ENCODE measurements at places on chromosomes 13 and 19.

- DNase-seq = no peak
Measured at GRCh38 chr13:92143766-92144165, 745.3 kb downstream of the GPC5 start.

- no peak for DNase-seq
Measured at GRCh38 chr19:9528757-9529336, 9.6 kb downstream of the ZNF426 start.

DNA sequence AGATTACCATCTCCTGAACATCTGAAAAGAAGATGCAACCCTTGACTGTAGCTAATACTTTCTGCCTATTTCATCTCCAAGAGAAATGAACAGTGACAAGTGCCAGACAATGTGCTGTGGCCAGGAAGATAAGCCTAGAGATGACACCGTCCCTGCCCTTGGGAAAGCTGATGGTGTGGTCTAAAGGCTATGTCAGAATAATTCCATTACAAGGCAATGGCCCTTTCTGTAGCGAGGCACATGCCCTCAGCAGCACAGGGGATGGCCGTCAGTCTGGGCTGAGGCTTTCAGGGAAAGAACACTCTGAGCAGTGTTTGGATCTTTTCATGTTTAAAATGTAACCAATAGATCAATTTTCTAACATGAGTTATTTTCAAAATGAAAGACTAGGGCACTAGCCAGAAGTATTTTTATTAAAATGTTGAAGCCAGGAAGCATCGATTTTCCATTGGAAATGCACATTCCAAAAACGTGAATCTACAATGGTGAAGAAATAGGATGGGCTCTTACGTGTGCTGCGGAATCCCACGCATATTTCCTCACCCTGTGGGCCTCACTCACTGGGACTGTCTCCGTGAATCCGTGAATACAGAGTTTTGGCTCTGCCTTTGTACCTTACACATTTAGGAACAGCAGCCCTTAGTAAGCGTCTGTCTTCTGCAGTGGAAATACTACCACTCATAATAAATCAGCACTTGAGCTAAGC, 22.0 kb downstream of the COL4A1 start:
- DNase-seq = no peak

- no peak for DNase-seq
Measured at GRCh38 chr19:633786-634639, 676 bp upstream of the POLRMT start.

GRCh38 chr19:5091684-5092480, 123.0 kb downstream of the KDM4B start:
- DNase-seq = no peak

GRCh38 chr19:55041627-55042343, 3.7 kb upstream of the GP6 start:
- no peak for DNase-seq

DNA sequence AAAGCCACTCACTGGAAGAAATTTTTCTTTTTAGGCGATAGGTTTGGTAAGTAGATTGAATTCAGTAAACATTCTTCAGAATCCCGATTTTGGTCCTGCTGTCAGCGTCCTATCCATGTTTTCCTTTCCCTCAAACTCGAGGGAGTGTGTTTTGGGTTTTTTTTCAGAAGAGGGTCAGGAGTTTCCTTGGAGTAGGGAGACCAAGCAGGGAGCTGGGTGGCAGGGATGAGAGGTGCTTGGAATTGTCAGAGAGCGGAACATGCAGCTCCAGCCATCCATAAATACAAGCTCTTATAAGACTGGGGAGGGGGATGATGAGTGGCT, 1.6 kb upstream of the PCDH8 start:
- DNase-seq = no peak

DNA sequence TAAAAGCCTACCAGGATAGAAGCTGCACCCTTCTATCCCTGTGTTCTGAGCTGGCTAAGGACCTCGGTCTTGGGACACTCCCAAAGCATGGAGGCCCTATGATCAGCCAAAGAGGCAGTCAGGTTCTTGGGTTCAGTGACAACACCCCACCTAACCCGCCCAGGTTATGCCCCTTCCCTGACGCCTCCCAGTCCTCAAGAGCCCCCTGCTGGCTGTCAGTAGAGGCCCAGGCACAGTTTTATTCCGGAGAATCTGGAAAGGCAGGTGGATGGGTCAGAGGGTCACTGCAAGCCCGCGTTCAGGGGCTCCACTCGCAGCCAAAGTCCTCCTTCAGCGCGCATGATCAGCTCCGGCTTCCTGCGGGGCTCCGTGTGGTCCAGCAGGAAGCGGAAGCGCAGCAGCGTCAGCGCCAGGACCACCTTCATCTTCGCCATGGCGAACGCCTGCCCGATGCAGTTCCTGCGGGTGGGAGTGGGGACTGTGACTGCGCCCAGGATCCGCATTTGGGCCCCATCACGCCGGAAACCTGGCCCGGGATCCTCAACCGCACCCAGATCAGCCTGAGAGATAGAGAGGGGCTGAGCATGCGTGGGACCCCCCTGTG, 22.3 kb downstream of the OR10H3 start:
- DNase-seq = peak; percentile 30

DNA sequence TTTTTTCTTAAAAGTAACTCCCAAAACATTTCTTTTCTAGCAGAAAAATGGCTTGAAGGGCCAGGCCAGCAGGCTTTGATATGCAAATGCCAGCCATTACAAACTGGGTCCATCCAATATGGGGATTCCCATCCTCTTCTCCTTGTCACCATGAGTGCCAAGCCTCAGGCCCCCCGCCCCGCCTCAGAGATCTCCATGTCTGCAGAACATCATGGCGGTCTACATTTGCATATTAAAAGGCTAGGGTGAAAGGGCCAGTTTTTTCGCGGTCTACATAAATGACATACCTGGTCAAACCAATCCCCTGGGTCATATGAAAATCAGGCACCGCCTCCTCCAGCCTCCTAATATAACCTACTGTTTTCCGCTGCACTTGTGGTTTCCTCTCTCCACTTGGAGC, 1327.6 kb downstream of the UQCRFS1 start:
- no peak for DNase-seq

GRCh38 chr19:4328243-4328990, 10.2 kb downstream of the STAP2 start:
- DNase-seq = peak; percentile 96

DNA sequence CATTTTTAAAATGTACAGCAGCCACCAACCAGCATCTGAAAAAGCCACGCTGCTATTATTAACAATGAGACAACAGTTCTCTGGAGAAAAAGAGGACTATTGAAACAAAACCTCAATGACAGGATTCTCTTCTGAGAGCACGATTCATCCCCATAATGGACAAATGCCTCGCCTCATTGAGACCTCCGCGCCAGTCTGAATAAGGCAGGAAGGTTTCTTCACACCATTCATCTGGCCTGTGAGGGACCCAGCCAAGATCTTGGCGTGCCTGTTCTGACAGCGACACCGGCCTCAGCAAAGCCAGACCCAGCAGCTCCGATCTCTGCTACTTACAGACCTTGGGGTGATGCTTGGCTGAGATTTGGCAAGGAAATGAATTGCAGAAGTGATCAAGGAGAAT, 14.8 kb downstream of the SMIM7 start:
- DNase-seq = no peak

GRCh38 chr19:49151267-49152118, 3.7 kb downstream of the HRC start:
- DNase-seq = peak; percentile 98

- DNase-seq = peak; percentile 64
Measured at GRCh38 chr19:11382898-11383705, 1.0 kb downstream of the EPOR start.

DNA sequence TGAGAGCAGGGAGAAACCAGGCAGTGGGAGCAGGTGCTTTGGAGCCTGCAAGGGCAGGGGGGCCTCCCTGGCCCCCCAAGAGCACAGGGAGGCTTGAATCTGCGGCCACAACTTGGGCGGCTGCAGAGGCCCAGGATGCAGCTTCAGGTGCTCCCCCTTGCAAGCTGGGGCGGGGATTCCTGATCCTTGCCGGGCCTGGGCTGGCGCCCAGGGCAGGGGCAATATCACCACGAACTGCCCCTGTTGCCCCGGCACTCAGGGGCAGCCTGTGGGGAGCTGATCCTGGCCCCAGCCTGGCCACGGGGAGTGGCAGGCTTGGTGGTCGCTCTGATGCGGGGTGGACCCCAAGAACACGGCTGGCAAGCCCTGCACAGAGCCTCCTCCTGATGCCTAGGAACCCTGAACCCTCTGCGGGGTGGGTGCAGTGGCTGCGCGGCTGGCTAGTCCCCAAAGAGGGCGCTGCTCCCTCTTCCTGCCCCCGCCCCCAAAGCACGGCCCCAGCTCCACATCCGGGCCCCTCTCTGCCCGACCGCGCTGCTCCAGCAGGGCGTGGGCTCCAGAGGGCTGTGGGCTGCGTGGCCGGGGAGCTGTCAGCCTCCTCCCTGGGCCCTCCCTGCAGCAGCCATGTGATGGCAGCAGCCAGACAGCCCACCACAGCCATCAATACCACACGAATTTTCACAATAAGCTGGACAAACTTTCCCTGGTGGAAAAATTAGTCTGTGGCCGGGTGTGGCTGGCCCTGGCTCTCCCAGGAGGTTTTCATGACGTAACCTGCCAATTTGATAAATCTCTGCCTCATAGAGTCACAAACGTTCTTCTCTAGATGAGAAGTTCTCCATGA, 21.0 kb downstream of the TNFSF9 start:
- peak; percentile 35 for DNase-seq

DNA sequence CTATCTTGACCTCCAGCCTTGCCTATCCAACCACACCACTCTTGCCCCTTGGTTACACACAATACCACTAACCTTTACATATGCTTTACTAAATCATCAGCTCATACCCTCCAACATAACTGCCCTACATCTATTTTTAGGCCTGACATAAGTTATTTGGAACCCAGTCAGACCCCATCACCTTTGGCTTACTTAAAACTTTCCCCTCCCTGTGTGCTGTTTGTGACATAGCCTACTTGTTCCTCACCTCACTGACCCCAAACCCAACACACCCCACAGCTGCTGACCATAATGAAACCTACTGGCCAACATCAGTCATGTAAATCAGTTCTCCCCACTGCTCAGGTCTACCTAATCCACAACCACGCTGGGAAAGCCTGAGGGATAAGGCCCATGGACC, 4.9 kb downstream of the ZNF266 start:
- DNase-seq = no peak

DNA sequence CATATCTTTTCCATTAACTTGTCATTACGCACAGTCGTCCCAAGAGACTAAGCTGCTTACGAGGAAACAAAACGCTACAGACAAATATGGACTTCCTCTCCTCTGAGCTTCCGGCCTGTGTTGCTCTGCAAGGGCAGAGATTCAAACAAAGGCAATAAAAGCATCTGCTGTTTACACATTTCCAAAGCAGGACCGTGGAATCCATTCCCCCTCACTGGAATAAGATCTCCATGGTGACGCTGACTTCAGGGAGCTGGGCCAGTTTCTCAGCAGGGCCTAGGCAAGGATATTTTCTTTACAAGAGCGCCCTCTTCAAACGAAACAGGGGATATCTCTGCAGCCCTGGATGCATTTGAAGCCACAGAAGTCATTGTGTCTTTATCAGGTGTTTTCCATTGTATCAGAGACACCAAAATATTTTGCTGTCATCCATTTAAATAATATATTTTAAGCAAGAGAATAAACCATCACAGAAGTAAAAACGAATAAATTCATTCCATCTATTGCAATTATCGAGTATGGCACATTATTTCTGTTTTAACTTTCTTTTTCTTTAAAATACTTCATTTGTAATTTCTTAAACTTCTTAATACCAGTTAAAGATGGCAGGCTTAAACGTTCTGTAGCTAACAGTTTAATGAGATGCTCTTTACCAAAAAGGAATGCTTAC, 177.5 kb downstream of the DCLK1 start:
- DNase-seq = peak; percentile 49

DNA sequence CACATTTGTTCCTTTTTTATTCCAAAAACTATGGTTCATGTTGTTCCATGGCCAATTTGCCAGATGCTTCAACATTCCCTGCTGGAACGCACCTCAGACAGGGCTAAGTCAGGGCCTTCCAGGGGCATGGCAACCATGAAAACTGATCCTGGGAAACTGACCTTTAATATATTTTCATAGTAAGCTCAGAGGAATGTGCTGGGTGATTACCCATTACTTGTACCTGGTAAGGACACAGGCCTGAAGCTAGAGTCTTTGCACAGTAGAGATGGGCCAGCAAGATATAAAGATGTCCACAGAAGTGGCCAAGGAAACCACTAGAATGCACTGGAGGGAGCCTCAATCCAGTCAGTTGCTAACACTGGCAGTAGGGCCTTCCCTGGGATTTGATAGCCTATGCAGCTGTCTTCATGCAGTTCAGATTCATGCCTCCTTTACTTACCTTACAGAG, 353.1 kb downstream of the ENOX1 start:
- DNase-seq = no peak

- DNase-seq = no peak
Measured at GRCh38 chr13:112867301-112867711, 101.7 kb upstream of the MCF2L start.

GRCh38 chr13:20903164-20903475, 574 bp upstream of the XPO4 start:
- no peak for DNase-seq

- DNase-seq = no peak
Measured at GRCh38 chr13:75963302-75963701, 327.2 kb downstream of the LMO7 start.

- DNase-seq = no peak
Measured at GRCh38 chr13:48570216-48570828, 37.4 kb upstream of the RCBTB2 start.

DNA sequence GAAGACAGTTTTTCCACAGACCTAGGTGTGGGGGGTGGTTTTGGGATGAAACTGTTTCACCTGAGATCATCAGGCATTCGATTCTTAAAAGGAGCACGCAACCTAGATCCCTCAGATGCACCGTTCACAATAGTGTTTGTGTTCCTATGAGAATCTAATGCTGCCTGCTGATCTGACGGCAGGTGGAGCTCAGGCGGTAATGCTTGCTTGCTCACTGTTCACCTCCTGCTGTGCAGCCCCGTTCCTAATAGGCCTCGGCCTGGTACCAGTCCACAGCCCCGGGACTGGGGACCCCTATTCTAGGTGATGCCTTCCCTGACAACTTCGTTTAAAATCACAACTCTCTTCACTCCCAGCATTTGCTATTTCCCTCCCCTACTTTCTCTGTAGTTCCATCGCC, 149.6 kb downstream of the IER2 start:
- no peak for DNase-seq

- DNase-seq = no peak
Measured at GRCh38 chr13:112664501-112665203, 25.2 kb upstream of the ATP11A start.

DNA sequence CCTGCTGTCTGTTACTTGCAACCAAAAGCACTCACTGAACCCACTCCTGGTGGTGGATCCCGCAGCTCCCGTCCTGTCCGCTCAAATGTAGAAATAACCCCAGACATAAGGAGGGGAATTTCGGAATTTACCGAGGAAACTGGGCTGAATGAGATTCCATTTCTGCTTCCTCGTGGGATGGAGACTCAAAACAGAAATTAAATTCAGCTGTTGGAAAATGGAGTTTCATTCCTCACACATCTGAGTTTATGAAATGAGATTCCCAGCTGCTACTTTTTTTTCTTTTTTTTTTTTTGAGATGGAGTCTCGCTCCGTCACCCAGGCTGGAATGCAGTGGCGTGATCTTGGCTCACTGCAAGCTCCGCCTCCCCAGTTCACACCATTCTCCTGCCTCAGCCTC, 44.3 kb downstream of the COLGALT1 start:
- no peak for DNase-seq

GRCh38 chr19:47377208-47377701, 28.1 kb downstream of the DHX34 start:
- DNase-seq = no peak
